ENCODE measurements at places on chromosomes 2 and 18.

- DNase-seq, result no peak
These were observed 96.1 kb downstream of the IRS1 start for GRCh38 chr2:226703514-226703913.

DNA sequence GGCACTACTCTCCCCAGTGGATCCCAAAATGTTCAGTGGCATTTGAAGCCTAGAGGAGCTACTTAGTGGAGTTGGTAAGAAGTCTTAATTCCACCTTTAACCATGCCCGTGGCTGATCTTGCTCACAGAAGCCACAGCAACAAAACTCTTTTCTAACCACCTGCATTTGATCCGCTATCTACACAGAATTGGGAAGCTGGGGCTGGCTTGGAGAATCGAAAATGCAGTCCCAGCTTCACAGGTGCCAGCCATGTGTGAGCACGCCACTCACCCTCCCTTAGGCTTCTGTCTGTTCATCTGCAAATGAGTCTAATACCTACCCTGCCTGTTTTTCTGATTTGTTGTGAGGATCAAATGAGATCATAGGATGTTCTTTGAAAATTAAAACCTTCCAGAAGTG lies 182.6 kb downstream of the BCL11A start:
- DNase-seq, result no peak

GRCh38 chr2:20662308-20662937 lies 4.5 kb upstream of the GDF7 start:
- DNase-seq, result no peak

DNA sequence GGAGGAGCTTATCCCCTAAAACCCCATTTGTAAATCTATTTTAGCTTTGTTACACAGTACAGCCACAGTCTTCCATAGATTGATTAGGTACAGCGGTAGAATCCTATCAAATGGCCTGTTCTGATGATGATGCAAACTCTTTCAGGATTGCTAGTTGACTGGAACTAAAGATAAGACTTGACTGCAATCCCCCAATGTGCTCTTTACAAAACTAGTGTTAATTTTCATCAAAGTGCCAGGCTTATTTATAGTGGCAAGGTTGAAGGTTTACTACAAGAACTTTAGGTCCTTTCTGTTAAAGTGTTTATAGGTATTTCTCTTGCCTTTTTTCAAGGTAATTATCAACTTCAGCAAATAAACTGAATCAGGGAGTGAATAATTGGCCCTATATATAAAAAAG lies 9.0 kb upstream of the OTX1 start:
- DNase-seq, result no peak

- DNase-seq, result no peak
These were observed 33.3 kb downstream of the DOCK10 start for GRCh38 chr2:225008935-225009334.

GRCh38 chr2:236612737-236613136 lies 43.1 kb downstream of the ACKR3 start:
- no peak for DNase-seq

DNA sequence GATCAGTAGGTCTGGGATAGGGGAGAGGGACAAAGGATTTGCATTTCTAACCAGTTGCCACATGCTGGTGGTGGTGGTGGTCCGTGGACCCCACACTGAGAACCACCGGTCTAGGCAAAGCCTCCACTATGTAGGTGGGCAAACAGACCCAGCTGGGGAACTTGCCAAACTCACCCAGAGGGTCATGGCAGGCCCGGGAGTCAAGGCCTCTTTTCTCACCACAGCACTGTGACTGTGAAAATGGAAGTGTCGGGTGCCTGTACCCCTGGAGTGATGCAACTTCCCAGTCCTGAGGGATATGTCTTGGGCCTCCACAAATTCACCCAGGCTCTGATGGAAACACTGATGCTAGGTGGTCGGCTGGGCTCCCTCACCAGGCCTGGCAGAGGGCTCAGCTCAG lies 101.2 kb upstream of the SMAD2 start:
- DNase-seq, result no peak

DNA sequence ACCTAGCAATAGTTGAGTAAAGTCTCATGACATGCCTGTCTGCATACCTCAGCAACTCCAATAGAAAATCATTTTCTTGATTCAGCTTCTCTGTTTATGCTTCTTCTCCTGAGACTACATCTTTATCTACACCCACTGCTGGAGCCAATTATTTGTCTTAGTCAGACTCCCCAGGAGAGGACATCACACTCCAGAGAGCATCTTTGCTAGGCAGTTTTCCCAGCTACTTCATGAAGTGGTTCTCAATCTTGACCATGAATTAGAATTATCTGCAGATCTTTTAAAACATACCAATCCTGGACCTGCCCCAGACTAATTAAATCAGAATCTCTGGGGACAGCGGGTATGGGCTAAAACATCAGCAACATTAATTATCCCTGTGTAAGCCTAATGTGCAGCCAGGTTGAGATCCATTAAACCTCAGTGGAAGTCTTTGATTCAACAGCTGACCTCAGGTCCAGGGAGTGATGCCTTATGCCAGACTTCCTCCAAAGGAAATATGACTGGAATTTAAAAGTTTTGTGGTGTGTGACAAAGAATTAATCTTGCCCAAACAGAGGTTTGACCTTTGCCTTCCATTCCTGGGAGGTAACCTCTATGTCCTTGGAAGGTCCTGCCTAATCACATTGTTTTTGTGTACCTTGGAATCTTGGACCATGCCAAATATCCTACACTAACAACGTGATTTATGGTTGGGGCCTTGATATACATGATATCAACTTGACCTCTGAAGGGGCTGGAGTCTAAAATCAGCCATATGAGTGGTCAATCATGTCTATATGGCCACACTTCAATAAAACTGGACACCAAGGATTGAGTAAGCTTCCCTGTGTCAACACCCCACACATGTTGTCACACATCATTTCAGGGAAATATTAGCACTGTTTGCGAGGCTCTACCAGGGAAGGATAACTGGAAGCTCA lies 99.3 kb upstream of the DNAJC10 start:
- peak; percentile 57 for DNase-seq

DNA sequence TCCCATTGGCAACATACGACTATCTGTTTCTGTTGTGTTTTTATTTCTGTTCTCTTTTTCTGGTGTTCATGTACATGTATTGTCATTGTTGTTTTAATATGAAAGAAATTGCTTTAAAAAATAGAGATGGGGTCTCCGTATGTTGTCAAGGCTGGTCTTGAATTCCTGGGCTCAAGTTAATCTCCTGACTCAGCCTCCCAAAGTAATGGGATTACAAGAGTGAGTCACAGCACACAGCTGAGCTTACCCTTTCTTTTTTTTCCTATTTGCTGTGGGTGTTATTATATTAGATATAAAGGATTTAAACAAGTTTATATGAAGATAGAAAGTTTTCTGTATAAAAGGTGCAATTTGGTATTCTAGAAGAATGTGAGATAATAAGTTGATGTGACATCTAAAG lies 554.6 kb downstream of the DSC3 start:
- DNase-seq, result no peak

DNA sequence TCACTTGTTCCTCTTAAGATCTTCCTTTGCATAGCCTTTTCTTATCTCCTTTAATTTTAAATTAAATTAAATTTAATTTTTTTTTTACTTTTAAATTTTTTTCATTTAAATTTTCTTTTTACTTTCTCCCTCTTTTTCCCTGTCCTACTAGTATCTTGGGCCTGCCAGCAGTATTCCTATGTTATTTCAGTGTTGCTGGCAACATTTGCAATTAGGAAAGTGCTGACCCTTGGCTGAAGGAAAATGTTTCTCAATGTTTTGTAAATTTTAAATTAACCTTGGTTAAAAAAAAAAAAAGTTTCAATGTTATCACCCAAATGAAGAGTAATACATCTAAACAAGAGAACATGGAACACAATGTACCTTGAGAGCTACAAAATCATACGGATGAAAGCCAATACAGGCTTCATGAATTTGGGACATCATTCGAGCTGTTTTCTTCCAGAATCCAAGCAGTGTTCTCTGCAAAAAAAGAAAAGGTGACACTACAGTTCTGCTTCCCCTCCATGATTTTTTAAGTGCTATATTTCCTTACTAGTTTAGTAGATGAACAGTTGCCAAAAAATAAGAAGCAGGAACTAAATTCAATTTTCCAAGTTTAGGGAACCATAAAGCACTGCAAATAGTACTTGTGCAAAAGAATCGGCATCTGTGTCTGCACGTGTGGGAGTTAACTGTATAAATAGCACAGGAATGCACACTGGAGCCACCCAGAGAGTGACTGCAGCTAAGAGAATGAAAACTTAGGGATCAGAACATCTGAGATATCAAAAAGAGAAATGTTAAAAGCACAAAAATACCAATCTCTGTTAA lies 55.8 kb downstream of the ICA1L start:
- DNase-seq, result no peak

DNA sequence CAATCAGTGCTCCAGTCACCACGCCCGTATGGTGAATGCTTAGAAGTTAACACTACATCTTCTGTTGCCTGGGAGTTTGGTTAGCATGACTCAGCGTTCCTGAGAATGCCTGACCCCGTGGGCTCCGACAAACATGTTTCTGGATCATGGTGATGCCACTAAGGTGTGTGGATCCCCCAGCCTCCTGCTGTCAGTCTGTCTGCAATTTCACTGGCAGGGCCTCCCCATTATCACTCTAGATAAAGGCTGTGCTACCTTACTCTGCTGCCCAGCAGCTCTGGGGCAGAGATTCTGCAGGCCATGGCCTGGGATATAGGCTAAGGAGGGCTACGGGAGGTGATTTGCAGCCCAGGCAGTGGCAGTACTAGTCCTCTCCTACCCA lies 66.0 kb downstream of the STPG4 start:
- no peak for DNase-seq

DNA sequence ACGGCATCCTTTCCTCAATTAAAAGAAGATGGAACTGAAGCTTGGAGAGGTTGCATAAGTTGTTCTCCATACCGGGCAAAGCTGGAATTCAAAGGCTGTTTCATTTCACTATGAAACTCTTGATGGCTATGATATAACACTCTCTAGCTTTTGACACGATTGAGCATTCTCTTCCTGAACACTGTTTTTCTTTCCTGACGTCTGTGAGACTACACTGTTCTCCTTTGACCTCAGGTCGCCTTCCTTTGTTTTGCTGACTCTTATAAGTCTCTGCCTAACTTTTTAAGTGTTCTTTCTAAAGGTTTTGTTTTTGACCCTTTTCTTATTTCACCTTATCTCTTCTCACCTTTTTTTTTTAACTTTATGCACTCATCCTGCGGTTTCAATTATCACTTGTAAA lies 261.8 kb upstream of the LINC00305 start:
- DNase-seq, result no peak

GRCh38 chr2:168136392-168136977 lies 110.9 kb downstream of the STK39 start:
- DNase-seq, result no peak

All from fibroblast of skin of left biceps (primary cell).